ENCODE measurements at places on chromosomes 3 and 15. TPM values are rescaled to one million over a fixed set of nuclear protein-coding genes. Genes with fewer than 3 reads are reported as not detected.

GRCh38 chr15:39959411-39959810, 25.5 kb downstream of the EIF2AK4 start:
- DNase-seq, result no peak

- no peak for DNase-seq
Measured at GRCh38 chr15:58535894-58536293, 104.1 kb downstream of the LIPC start.

GRCh38 chr3:177108648-177109047, 88.6 kb downstream of the TBL1XR1 start:
- DNase-seq, result no peak

- no peak for DNase-seq
Measured at GRCh38 chr15:39613271-39613670, 32.4 kb downstream of the THBS1 start.

Gene CMSS1
- 28.9 TPM for total RNA-seq
